ENCODE measurements at places on chromosomes 3 and 15.

DNA sequence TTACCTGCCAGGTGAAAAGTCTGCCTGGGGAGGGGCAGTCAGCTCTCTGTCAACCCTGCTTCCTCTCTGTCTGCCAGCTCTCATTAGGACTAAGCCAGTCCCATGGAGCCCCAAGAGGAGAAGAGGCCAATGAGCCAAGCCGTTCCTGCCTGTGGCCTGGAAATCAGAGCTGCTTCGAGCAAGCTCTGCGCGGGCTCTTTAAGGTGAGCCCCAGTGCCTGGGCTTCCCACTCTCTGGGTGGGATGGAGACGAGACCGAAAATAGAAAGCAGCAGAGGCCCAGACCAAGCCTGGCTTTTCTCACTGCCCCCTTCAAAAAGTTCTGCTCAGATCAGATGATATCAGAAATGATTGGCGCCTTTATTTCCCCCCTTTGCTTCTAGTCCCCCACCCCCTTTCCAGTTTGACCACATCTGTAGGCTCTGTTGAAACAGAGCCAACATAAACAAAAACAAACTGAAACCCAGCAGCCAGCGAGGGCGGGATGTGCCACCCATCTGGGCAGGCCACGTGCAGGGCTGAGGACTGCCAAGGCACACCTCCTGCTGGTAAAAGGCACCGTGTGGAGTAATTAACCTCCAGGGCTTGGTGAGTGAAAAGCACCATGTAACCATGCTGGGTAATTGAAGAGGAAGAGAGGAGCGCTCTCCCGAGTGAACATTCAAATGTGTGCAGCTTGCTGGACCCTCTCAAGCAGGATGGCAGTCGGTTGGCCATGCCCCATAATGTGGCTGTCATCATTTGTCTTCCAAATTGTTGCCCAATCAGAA, 471.0 kb upstream of the PROK2 start:
- no peak for DNase-seq

- no peak for DNase-seq
Measured at GRCh38 chr3:123300583-123300982, 98.8 kb downstream of the SEC22A start.

DNA sequence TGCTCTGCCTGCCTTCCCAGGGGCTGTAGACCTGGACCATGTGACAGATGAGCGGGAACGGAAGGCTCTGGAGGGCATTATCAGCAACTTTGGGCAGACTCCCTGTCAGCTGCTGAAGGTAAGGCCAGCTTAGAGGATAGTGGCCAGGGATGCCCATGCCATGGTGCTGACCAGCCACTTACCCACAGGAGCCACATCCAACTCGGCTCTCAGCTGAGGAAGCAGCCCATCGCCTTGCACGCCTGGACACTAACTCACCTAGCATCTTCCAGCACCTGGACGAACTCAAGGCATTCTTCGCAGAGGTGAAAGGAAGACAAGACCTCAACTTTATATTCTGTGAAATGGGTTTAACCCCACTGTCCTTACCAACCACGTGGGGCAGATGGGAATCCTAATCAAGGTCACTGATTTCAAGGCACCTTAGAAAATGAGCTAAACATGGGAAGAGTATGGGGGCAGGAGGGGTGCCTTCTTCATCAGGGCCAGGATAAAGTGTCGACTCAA, 26.7 kb downstream of the NBEAL2 start:
- DNase-seq = no peak

DNA sequence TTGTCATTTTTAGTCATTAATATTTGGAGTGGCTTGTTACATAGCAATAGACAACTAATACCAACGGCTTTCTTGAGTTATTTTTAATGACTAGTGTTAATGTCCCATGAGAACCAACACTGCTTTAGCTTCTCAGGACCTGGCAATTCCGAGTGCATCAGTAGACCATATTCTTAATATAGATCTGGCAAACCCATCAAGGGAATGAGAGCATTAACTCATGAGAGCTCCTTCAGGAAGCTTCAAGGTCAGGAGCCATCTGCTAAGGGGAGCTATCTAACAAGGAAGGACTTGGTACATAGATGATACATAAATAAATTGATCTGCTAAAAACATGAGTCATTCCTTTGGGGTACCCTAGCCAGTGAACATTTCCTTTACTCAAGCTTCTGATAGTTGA, 122.6 kb upstream of the EPHA3 start:
- no peak for DNase-seq

DNA sequence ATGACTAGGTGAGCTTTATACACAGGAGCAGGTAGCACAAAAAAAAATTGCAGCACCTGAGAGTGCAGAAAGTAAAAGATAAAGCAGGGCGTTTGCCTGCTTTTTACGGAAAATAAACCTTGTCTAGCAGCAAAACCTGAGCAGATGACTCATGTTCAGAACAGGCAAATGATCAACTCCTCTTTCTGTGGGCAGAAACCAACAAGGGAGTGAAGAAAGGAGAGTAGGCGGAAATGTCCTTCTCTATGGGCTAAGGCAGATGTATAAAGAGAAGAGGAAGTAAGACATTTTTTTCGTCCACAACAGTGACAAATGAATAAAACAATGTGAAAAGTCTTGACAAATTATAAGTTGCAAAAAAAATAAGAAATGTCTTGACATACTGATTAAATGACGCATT, 24.5 kb upstream of the GMNC start:
- DNase-seq = no peak

GRCh38 chr3:42179110-42179725, 86.8 kb downstream of the CCK start:
- DNase-seq = no peak

GRCh38 chr3:31285833-31286486, 246.8 kb upstream of the STT3B start:
- no peak for DNase-seq

GRCh38 chr15:51580982-51581381, 41.6 kb downstream of the DMXL2 start:
- DNase-seq = no peak

DNA sequence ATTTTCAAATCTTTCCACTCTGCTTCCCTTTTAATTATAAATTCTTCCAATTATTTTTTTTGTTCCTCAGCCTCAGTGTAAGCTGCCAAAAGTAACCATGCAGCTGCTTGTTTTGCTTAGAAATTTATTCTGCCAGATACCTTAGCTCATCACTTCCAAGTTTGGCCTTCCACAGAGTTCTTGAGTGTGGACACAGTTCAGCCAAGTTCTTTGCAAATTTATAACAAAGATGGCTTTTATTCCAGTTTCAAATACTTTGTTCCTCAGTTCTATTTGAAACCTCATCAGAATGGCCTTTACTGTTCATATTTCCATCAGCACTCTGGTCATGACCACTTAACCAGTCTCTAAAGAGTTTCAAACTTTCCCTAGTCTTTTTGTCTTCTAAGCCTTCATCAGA, 10.3 kb downstream of the RTP1 start:
- DNase-seq = no peak

Data from D721Med (cell line).